ENCODE measurements at places on chromosomes 1 and 21.

- DNase-seq, result no peak
Observed at GRCh38 chr1:39876144-39876543, 7.2 kb downstream of the TRIT1 start.

DNA sequence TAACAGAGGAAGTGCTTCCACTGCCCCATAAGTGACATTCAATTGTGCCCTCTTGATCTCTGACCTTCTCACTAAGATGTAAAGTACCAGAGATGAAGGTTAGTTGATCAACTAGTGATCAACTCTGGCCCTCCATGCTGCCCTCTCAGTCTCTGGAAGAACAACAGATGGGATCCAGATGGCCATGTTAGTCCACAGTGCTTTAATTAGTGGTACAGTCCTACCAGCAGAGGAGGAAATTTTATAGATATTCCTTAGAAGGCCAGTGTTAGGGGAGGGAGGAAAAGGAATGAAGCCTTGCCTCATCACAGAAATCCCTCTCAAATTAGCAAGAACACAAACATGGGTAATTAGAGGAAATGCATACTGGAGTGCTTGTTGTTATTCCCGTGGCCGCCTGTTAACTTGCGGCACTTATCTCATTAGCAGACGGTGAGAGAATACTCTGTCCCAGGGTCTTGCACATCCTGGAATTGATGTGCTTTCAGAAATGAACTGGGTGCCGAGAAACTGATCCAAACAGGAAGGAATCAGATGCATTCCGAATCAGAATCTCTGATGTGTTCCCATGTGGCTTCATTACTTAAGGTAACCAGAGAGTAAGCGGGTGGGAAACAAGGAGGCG lies 91.1 kb upstream of the RGS4 start:
- no peak for DNase-seq

DNA sequence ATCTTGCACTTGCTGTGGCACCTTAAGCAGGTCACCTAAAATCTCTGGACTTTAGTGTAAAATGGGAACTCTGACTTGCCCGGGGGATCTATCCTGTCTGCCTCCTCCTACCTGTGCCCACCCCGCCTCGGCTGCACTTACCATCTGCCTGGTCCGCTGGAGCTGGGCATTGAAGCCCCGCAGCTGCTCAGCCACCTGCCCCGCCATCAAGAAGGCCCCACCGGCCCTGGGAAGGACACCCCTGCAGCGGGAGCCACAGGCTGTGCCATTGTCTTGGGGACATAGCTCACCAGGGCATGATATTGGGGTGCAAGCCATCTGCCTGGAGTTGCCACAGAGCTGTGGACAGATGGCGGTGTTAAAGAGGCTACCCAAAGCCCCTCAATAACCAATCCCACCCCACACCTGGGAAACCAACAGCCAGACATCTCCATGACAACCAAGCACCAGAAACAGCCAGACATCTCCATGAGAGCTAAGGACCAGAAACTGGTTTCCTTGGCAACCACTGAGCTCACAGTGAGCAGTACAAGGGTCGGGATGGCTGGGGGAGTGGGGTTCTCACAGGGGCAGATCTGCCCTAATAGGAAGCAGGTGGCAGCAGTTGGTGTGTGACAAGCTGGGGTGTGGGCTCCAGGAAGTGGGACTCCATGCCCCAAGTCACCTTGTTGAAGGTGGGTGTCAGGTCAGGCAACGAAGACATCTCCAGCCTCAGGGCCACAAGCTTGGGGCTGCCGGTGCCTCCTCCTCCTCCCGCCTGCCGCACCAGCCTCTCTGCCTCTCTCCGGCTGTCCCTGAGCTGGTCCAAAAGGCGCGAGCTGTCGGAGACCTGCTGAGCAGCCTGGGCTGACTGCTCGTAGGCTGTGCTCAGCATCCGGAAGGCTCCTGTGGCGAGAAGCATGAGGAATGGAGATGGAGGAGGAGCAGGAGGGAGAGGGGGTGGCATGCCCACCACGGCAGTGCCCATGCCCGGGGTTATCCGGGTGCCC lies 29.1 kb downstream of the LAMB3 start:
- DNase-seq, result no peak

DNA sequence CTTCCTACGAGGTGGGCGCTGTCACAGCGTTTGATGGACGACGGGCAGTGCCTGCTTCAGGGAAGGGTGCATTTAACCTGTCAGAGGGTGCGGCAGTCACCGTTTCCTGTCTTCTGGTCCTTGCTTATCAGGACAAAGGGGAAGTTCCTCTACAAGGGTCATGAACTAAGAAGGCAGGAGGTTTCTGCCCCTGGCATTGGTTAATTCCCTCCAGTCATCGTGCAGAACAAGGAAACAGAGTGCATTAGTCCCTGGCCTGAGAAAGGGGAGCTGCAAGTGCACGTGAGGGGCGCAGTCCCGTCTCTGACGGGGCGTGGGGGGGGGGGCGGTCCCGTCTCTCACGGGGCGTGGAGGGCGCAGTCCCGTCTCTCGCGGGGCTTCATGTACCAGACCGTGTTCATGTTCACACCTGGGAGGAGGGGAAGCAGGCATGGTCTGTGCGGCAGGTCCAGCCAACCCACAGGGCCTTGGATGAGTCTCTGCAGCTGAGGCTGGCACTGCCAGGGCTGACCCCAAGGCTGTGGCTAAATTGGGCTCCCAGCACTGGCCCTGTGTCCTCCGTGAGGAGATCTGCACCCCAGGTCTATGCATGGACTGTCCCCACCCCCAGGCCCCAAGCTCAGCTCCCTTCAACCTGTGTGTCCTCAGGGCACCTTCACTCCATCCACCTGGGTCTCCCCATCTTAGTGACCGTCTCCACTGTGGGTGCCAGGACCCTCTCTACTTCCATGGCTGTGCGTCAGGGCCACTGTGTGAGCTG lies 89.2 kb upstream of the COL6A1 start:
- no peak for DNase-seq

- no peak for DNase-seq
Observed at GRCh38 chr1:204837440-204838084, 33.1 kb upstream of the NFASC start.

DNA sequence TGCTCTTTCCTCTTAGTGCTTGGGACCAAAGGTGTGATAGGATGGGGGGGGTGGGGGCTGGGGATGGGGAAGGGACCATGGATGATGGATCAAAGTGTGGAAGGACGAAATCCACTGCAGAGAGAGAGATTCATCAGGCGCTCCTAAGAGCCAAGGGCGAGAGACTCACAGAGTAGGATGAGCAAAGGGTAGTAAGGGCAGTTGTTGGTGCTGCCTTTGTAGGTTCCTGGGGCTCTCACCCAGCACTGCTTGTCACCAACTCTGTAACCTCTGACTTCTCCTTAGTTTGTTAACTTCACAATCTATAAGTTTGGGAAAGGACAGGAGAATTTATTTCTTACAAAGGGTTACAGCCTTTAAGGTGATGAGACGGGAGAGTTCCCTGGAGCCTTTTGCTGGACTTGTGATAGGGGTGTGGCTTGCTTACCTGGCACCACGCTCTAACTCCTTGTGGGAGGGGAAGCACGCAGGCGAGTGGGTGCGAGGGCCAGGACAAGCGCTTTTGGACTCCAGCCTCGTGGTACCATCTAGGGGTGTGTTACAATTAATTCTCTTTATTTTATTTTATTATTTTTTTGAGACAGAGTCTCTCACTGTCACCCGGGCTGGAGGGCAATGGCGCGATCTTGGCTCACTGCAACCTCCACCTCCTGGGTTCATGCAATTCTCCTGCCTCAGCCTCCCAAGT lies 1.6 kb upstream of the PDXK start:
- DNase-seq, result no peak

- no peak for DNase-seq
Observed at GRCh38 chr1:109255097-109255651, 5.8 kb downstream of the CELSR2 start.

GRCh38 chr1:231625975-231626534 lies 535 bp upstream of the DISC1 start:
- DNase-seq, result no peak

GRCh38 chr1:198929961-198930599 lies 291.2 kb downstream of the PTPRC start:
- DNase-seq, result no peak

- DNase-seq, result no peak
Observed at GRCh38 chr1:5601516-5601915, 390.7 kb downstream of the NPHP4 start.

DNA sequence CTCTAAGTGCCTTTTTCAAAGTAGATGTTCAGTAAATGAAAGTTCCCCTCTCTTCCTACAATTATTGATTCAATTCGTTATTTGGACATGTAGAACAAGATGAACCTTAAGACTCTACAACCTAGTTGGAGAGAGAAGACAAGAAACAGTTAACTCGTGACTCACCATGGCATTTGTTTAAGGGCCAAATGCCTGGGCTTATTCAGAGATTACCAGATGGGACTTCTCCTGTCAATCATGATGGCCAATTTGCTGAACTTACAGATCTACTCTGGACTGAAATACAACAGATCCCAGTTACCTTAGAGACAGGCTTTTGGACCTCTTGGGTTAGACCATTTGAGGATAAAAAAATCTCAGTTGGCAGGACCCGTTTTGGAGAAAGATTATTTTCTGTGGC lies 93.5 kb downstream of the C1orf94 start:
- DNase-seq, result no peak

GRCh38 chr1:11546456-11546855 lies 67.5 kb downstream of the DISP3 start:
- no peak for DNase-seq

GRCh38 chr1:9758559-9759121 lies 65.1 kb downstream of the CLSTN1 start:
- DNase-seq, result no peak

DNA sequence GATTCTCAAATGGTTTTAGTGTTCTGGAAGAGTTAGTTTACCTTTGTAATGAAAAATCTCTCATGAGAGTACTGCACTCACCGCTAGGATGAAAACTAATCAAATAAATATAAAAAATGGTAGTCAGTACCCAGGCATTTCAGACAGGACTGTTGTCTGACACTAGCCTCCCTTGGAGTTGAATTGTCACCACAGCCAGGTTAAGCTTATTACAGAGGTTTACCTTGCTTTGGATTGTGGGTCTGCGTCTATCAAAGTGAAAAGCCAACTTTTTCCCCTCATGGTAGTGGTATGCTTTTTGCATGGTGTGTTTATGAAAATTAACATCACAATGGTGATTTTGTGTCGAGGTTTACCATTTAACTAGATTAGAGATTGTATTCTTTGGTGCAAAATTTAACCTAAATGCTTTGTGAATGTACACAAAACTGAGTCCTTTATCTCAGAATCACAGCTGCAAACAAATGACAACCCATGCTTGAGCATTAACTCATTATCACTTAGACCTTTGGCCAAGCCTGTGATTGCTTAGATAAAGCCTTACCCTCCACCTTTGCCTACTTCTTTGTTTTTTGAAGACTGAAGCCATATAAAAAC lies 20.1 kb downstream of the RAP1A start:
- no peak for DNase-seq
